Activated T-helper 1 cell treated with anti-CD3 and anti-CD28 coated beads, Interleukin-12 subunit alpha, Interleukin-12 subunit beta, Interleukin-2, Interleukin-4 antibody, amounts not matched to agents 30 ng/mL and 10 ng/mL and 1 ng/mL, durations not matched to agents 14 hours and 24 hours and 36 hours (primary cell): ENCODE measurements at places on chromosomes 3 and 15.

GRCh38 chr3:90091549-90091948, 984.1 kb downstream of the EPHA3 start:
- DNase-seq: no peak

- DNase-seq: no peak
These were observed 2.7 kb downstream of the ARHGEF26 start for GRCh38 chr3:154123906-154124305.

DNA sequence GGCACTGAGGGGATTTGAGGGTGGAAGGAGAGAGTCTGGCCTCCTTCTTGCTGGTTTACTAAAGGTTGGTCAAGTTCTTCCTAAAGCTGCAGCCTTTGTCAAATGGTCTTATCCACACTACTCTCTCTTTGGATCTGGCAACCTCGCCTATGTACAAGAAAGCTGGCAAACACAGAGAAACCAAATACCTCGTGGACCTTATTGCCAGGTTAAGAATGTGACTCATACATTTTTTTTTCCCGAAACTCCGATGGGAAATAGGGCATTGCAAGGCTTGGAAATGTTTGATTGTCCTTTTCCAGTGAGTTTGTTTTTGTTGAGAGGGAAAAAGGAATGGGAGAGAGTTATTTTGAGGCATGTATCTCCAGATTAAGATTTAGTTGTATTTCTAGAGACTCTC, 13.9 kb downstream of the EOMES start:
- no peak for DNase-seq

DNA sequence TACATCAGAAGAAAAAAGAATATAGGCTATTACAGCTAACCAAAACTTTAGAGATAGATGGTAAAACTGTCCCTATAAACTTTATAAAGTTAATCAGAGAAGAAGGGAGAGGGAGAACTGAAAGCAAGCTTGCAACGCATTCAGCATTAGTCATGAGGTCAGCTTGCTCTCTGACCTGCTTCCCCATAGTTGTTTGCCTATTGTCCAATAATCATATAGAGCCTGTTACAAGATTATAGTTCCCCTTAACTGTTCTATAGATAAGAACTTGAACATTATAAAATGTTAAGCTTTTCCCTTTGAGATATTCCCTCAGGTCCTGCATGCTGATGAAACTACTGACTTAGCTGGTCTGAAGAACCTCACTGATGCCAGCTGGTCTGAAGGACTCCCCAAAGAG, 74.5 kb downstream of the CPNE4 start:
- no peak for DNase-seq

GRCh38 chr3:178761024-178761423, 224.8 kb downstream of the KCNMB2 start:
- no peak for DNase-seq

DNA sequence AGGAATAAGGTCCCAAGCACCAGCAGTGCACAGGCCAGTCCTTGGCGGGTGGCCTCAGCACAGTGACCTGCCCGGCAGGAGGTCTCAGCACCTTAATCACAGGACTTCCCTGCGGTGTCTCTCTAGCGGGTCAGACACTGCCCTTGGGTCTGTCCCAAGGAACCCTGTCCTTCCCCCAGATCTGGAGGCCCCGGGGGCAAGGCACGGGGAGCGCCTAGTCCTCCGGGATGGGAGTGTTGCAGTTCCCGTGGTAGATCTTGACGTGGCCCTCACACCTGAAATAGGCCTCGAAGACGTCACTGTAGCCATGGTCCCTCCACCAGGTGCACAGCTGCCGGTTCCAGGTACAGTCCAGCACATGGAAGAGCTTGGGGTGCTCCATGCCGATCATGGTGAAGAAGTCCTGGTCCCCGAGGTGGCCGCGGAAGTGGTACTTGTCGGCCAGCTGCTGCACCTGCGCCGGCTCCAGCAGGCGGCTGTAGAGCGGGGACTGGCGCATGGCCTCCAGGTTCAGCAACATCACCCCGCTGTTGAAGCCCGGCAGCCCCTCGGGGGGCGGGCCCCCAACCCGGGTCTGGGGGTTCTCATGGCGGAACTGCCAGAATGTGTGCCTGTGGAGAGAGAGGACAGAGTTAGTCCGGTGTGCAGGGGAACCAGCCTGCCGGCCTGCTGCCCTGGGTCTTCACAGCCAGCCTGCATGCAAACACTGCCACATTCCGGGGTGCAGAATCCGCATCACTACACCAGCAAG, 201.3 kb downstream of the XXYLT1 start:
- DNase-seq: no peak

DNA sequence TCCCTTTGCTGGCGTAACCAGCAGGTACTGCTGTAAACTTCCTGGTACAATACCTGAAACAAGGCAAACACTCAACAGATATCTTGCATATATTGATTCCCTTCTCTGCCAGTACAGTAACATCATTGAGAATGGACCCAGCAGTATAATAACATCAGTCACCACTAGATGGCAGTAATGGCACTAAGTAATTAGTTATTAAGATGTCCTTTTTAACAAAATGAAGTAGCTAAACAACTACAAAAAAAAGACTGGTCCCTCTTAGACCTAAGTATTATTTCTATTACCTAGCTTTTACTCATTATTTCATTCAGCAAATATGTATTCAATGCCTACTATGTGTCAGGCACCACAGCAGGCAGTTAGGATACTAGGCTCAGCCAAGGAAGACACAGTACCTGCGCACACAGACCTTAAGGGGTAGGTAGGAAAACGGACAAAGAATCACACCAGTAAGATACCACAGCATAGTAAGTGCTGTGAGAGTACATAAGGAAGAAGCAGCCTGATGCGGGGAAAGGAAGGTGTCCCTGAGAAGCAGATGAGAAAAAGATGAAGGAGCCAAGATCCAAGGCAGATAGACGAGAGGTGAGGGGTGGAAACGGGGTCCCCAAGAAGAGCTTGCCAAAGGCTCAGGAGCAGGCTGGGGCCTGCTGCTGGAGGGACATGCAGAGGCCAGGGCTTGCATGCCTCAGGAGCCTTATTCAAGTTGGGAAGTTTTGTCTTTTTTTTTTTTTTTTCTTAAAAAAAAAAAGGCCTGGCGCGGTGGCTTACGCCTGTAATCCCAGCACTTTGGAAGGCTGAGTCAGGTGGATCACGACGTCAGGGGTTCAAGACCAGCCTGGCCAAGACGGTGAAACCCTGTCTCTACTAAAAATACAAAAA, 102.7 kb upstream of the CHD2 start:
- DNase-seq: no peak

- DNase-seq: no peak
These were observed 493.9 kb downstream of the NLGN1 start for GRCh38 chr3:173891272-173892100.

- no peak for DNase-seq
These were observed 465.9 kb upstream of the RASGRP1 start for GRCh38 chr15:39030291-39031070.

DNA sequence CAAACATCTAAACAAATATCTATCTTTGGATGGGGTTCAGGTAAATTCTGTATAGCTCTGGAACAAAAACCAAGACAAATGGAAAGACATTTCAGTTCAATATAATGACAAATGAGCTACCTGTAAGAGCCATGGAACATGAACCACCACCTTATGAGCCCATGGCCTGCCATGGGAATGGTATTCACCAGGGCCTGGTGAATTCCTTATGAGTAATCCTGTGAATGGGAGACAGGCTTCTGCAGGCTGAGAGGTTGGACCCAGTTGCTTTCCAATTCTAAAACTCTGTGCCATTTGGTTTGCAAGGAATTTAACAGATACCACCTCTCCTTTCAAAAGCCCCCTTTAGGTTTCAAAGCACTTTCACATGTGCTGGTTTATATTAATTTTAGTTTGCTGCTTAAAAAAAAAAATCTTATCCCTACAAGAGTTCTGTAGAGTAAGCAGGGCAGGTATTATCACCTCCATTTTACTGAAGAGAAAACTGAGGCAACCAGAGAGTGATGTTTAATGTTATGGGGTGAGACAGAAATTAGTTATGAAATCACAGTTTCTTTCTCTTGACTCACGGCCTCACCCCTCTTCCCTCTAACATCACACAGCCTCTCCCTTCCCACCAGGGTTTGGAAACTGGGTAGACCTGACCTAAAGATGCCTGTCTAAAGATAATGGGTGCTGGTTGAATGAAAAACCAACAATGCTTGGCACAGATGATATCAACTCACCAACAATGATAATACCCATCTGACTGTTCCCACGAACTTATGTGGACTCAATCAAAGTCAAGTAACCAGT, 397.6 kb upstream of the WNT5A start:
- no peak for DNase-seq

GRCh38 chr3:178685591-178685906, 149.3 kb downstream of the KCNMB2 start:
- DNase-seq: no peak

DNA sequence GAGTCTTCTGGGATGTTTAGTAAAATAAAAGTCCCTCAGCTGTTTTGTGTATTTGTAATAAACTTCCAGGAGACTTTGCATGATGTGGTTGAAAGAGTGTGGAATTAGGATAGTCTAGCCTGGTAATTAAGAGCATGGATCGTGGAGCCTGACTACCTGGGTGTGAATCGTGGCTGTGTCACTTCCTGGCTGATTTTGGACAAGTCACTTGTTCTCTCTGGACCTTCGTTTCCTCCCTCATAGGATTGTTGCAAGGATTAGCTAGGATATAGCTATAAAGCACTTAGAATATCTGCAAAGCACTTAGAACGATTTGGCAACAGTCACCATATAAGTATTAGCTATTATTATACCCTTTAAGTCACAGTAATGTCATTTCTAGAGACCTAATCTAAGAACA, 40.2 kb downstream of the SLMAP start:
- DNase-seq: no peak

DNA sequence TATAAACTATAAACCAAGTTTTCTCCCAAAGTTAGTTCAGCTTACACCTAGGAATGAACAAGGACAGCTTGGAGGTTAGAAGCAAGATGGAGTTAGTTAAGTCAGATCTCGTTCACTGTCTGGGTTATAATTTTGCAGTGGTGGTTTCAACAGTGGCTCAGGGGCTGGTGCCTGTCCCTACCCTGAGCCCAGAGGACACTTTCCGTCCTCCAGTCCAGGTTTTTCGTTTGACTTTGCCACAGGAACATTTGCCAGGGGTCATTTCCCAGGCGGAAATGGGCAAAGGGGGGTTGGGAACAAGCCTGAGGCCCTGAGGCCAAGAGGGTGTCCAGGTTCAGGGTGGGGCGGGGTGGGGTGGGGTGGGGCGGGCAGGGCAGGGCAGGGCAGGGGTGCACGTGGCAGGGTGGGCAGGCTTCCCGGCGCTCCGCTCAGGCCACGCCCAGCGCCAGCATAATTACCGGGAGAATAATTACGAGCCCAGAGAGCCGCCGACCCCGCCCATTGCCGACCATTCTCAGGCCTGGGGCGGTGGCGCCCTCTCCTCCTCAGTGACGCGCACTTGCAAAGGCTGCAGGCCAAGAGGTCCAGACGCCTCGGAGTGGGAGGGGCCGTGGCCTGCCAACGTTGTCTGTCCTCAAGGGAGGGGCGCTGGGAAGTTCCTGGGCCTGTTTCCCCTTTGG, 70.4 kb downstream of the KLF13 start:
- no peak for DNase-seq

GRCh38 chr15:63985221-63986184, 60.8 kb downstream of the DAPK2 start:
- DNase-seq: no peak

GRCh38 chr3:123837858-123838257, 46.3 kb downstream of the MYLK start:
- no peak for DNase-seq

- DNase-seq: no peak
These were observed 37.6 kb downstream of the DNASE1L3 start for GRCh38 chr3:58173029-58173668.

DNA sequence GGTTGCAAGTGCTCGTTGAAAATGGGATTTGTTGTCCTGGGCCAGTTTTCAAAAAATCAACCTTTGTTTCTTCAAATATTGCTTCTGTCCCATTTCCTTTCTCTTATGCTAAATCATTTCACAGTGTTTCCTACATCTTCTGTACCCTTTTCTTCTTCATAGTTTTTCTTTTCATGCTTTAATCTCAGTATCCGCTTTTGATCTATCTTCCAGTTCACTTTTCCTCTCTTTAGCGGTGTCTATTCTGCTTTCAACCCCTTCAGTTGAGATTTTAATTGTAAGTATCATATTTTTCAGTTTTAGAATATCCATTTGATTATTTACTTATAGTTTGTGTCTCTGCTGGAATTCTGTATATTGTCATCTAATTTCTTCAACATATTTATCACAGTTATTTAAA, 311.7 kb upstream of the TPM1 start:
- DNase-seq: no peak

- DNase-seq: no peak
These were observed 6.7 kb downstream of the CCR5AS start for GRCh38 chr3:46400000-46400734.

DNA sequence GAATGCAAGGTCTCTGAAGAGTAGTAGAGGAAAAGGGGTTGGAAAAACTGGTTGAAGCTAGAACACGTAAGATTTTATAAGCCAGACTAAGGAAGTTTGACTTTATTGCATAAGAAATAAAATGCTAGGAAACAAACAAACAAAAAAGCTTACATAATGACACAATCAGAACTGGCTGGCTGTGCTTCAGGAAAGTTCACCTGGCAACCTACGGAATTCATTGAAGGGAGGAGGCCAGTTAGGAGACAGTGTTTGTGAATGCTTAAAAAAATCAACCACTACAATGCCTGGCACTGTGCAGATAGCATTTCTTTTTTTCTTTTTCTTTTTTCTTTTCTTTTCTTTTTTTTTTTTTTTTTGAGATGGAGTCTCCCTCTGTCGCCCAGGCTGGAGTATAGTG, 1.9 kb upstream of the ICE2 start:
- DNase-seq: no peak

GRCh38 chr3:45922950-45923590, 20.2 kb upstream of the CXCR6 start:
- DNase-seq: no peak

DNA sequence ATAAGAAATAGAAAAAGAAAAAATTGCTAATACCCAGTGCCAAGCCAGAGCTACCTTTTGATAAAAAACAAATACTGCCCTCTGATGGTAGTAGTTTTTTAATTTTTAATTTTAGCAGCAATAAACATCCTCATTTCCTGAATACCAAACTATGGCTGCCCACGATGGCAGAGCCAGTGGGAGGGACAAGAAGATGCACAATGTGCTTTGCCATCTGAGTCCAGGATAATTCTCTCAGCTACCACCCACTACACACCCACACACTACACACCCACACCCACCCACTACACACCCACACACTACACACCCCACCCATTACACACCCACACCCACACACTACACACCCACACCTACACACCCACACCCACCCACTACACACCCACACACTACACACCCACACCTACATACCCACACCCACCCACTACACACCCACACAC, 17.8 kb downstream of the CEP19 start:
- DNase-seq: no peak
